CD4-positive, CD25-positive, alpha-beta regulatory T cell (primary cell): ENCODE measurements at places on chromosomes 3 and 15.

GRCh38 chr3:51538115-51538458, 432 bp upstream of the RAD54L2 start:
- DNase-seq: no peak

- DNase-seq: no peak
These were observed 68.9 kb downstream of the PLD1 start for GRCh38 chr3:171741377-171741776.

DNA sequence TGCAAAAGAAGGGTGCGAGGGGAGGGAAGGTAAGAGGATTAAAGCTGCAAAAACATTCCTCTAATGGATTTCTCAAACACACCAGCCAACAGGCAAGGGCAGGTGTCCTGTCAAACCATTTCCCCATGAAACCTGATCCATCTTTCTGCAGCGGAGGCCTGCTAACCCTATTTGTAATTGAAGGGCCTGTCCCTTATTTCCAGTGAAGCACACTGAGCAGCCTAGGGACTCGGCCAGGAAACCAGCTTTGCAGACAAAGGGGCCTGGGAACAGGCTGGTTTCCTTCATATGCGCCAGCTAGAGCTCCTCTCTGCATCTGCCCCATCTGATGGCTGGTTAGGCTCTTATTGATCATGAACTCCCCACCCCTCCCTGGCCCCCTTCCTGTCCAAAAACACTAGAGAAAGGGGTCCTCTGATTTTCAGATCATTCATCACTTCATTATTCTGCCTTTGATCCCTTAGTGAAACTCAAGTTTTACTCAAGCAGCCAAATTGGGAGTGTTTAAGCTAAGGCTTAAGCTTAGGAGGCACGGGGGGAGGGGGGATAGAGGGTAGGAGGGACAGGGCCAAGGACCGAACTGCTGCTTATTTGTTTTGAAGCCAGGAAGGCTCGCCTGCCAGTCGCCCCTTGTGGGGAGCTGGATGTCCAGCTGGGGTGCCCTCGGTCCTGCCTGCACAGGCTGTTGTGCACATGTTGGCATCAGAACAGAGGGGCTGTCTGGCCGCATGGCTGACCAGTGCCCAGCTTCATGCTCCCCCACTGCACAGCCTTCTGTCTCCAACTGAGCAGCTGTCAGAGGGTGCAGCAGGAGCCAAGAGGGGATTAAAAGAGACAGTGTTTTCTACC, 53.1 kb downstream of the BOC start:
- DNase-seq: no peak

DNA sequence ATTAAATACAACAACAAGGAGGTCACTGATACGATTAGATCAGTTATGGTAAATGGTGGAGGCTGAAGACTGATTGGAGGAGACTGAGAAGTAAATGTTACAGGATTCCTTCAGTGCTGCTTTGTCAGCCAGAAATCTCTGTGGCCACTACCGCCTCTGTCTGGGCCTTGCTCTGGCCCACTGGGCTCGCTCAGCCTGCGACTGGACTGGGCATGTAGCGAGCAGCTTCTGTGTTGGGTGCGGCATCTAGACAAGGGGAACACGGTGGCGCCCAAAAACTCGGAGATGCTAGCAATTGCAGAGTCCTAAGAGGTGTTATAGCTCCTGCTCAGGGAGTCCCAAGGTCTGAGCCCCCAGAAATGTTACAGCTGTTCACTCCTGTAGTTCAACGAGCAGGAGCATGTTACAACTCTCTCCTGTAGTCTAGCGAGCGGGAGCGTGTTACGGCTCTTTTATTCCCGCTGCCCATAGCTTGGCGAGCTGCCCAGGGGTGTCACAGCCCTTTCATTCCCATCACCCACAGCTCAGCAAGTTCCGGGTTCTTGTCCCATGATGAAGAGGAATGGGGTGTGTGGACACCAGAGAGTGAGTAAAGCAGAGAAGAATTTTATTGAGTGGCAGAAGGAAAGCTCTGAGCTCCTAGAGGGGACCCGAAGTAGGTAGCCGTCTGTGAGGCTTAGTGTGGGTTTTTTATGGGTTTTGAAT, 24.7 kb downstream of the SLC15A2 start:
- DNase-seq: no peak

DNA sequence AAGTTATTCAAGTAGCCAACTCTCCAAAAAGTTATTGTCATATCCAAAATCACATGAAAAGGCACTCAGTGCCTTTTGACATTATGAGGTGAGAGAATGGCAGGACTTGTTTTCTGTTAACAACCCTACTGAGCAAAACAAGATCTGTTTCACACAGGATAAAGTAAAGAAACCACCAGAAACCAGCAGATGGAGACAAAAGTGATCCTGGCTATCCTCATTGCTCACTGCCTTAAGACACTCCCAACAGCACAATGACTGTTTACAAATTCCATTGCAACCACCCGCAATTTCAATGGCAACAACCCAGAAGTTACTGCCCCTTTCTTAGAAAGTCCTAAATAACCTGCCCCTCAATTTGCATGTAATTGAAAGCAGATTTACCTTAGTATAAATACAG, 352.6 kb upstream of the NDN start:
- no peak for DNase-seq

DNA sequence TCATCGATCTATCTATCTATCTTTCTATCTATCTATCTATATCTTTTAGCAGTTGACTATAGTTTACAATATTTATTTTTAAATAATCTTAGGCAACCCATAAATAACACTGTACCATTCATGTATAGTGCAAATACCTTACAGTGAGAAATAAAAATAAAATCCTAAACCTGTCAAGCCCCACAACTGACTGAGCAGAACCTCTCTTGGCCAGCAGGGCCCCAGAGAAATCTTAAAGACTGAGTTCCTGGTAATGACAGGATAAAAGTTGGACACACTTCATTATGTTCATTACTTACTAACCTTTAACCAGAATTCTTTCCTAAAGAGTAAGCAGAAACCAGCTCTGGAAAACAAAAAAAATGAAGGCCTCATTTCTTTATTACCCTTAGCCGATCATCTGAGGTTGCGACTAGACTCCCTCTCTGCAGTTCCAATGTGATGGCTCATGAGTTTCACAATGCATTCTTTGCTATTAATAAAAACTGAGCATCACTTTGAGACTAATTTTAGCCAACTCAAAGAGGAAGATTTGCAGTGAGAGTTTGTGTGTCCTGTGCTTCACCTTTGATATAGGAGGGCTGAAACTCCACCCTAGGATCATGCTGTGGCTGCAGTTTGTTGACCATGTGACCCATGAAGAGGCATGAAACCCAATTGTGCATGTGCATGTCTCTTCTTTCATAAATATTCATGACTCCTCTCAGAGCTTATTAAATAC, 1072.0 kb downstream of the NSUN3 start:
- no peak for DNase-seq

- DNase-seq: no peak
These were observed 167.8 kb downstream of the PTPRG start for GRCh38 chr3:61729038-61729634.

DNA sequence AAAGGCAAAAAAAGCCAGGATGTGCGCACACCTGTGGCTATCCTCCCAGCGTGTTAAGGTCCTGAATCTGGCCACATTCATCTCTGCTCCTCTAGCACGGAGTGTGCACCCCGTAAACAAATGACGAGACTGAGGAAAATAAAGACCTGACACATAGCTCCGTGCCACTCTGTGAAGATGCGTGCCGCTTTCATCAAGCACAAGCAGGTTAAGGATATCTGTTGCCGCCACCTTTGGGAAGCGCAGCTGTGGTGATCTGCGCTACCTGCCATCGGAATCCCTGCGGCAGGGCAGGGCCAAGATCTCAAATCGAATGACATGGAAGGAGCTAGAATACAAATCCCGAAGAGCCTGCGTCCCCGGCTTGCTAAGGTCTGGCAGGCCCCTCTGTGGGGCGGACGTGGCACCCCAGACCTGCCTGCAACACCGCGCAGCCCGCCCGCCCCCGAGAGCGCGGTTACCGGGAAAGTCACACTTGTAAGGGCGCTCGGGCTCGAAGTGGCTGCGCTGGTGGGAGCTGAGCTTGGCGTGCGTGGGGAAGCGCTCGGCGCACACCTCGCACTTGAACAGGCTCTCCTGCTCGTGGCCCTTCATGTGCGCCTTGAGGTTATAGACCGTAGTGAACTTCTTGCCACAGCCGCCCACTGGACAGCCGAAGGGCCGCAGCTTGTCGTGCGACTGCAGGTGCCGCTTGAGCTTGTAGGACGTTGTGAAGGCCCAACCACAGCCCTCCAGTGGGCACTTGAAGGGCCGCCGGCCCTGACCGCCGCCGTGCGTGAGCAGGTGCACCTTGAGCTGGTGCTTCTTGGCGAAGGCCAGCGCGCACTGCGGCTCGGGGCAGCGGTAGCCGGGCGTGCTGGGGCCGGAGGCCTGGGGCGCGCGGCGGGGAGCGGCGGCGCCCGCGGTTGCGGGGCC, 936 bp downstream of the ZXDC start:
- DNase-seq: peak; percentile 31

- no peak for DNase-seq
These were observed 596 bp downstream of the COL7A1 start for GRCh38 chr3:48594417-48595049.

DNA sequence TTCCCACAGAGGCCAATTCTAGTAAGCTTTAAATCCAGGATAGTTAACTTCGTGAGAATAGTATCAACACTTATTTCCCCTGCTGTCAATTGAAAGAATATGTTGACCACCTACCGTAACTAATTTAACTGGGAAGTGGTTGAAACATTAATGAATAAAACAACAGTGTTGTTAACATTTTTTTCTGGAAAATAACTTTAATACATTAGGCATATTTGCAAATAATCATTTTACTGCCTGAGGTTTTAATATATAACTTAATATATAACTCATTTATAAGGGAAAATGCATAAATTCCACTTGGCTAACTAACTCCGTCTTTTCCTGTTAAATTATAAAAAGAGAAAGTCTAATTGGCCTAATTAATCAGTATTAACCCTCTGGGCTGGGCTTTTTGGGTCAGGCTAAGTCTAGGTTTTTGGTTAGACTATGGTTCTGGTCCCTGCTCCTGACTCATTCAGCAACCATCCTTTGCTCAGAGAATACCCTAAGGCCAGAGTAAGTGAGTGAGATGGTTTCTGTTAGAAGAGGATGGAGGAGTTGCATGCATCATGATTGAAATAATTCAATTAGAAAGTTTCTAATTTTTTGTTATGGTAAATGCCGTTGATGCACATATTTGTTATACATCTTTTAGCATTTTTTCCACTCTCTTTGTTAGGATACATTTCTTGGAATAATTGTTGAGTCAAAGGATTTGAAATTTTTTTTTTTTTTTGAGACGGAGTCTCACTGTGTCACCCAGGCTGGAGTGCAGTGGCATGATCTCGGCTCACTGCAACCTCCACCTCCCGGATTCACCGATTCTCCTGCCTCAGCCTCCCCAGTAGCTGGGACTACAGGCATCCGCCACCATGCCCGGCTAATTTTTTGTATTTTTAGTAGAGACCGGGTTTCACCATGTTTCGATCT, 10.8 kb upstream of the SKIL start:
- DNase-seq: no peak

DNA sequence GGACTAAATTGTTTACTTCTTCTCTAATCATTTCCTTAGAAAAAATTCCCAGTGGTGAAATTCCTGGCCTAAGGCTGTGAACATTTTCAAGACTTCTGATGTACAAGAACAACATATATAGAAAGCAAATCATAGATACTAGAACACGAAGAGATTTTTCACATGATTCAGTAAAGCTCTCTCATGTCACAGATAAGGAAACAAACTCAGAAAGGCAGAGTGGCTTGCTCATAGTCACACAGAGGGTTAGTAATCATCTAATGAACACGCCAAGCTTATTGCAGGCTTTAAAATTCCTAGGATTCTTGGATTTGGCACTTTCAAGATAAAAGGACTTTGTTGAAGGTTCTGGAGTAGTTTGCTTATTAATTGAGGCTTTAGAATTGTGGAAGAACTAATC, 26.2 kb downstream of the CRTAP start:
- no peak for DNase-seq

DNA sequence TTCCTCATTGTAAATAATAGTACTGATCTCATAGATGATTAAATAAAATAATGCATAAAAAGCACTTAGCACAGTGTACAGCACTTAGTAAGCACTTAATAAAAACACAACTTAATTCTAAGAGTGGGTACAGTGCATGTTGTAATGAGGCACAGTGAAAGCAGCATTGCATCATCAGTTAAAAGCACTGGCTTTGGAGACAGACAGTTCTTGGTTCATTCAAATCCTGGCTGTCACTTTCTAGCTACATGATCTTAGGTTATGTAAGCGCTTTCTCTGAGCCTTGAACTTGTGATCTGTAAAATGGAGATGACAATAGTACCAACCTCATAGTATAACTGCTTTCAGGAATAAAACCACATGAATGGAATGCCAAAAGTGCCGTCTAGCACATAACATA, 151.5 kb downstream of the DPH6 start:
- DNase-seq: no peak

DNA sequence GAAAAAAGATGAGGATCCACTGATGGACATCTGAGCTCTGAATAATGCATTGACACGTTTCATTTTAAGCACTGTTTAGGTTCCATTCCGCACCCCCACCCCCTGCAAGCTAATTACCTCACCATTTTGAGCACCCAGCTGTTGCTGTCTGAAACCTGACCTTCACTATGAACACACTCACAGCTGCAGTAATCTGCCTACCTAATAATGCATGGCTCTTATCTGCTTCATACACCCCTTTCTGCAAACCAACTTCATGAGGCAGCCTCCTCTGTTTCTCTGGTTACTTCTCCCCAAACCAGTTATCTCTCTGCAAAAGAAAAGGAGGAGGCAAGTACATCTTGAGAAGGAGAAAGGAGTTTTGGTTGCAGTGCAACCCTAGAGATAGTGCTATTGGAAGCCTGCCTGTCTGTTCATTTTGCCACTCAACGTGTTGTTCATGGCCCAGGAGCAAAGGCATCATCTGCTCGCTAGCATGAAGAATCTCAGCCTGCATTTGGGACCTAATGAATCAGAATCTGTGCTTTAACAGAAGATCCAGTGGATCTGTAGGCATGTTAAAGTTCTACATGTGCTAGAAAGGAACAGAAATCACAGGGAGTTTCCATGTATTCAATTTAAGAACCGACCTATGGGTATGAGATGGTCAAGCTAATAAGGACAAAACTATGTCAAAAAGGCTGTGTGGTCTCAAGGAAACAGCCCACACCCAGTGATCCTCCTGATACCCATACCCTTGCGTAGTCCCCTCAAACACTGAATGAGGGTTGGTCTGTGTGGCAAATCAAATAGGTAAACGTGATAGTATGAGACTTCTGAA, 87.2 kb downstream of the MB21D2 start:
- no peak for DNase-seq

DNA sequence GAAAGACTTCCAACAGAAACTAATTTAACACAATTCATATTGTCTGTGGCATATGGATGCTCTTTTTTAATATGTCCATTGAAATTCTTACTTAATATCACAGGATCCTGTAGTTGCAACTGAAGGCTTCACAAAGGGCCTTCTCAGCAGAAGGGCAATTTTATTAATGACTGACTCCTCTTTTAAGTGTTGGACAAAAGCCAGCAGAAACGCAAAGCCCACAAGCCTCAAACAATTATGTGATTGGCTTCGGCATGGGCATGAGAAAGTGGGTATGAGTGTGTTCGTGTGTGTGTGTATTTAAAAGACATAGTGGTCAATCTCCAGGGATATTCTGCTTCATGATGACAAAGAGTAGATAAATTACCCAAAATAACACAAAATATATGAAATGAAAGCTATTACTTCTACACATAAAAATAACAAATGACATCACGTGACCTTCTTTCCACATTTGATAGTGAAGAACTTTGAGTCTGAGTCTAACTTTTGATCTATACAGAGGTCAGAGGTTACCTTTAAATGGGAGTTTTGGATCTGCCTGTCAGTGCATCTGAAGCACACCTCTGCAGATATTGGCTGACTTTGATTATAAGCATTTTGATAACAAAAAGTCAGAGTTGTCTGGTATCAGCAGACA, 496.9 kb downstream of the CADM2 start:
- DNase-seq: no peak
